CD4-positive, alpha-beta T cell (primary cell): ENCODE measurements at places on chromosomes 7 and 10. TPM values are rescaled to one million over a fixed set of nuclear protein-coding genes. Genes with fewer than 3 reads are reported as not detected.

The BRAF gene
- 49.9 TPM for total RNA-seq

The MBL2 gene
- total RNA-seq, result not detected

The SPDYE6 gene
- not detected for total RNA-seq

The CUTC gene
- total RNA-seq, result 14.1 TPM

The ST8SIA6 gene
- total RNA-seq, result 0.19 TPM

The AOC1 gene
- not detected for total RNA-seq

The LEP gene
- not detected for total RNA-seq

The KAZALD1 gene
- not detected for total RNA-seq

The ZNF425 gene
- total RNA-seq, result 0.22 TPM

- no peaks in the 10 kb centered on the region for H3K4me1 ChIP-seq
- no peaks in the 10 kb centered on the region for H3K36me3 ChIP-seq
- H3K27me3 ChIP-seq, result no peaks in the 10 kb centered on the region
- DNase-seq, result no peak
- no peak overlapping the region for H3K4me3 ChIP-seq
Observed at GRCh38 chr7:120550494-120551048, 277.6 kb downstream of the KCND2 start.

- no peak overlapping the region for H3K4me3 ChIP-seq
- H3K4me1 ChIP-seq, result no peaks in the 10 kb centered on the region
- H3K27ac ChIP-seq, result no peak overlapping the region
- no peaks in the 10 kb centered on the region for H3K36me3 ChIP-seq
- H3K27me3 ChIP-seq, result no peaks in the 10 kb centered on the region
- no peak for DNase-seq
Observed at GRCh38 chr7:67661-68395, 124.5 kb upstream of the FAM20C start.

GRCh38 chr10:77062381-77062780 is 575.2 kb downstream of the KCNMA1 start:
- H3K36me3 ChIP-seq, result no peaks in the 10 kb centered on the region
- H3K4me3 ChIP-seq, result no peak overlapping the region
- H3K27ac ChIP-seq, result no peak overlapping the region
- no peaks in the 10 kb centered on the region for H3K4me1 ChIP-seq
- H3K27me3 ChIP-seq, result no peaks in the 10 kb centered on the region
- no peak for DNase-seq

DNA sequence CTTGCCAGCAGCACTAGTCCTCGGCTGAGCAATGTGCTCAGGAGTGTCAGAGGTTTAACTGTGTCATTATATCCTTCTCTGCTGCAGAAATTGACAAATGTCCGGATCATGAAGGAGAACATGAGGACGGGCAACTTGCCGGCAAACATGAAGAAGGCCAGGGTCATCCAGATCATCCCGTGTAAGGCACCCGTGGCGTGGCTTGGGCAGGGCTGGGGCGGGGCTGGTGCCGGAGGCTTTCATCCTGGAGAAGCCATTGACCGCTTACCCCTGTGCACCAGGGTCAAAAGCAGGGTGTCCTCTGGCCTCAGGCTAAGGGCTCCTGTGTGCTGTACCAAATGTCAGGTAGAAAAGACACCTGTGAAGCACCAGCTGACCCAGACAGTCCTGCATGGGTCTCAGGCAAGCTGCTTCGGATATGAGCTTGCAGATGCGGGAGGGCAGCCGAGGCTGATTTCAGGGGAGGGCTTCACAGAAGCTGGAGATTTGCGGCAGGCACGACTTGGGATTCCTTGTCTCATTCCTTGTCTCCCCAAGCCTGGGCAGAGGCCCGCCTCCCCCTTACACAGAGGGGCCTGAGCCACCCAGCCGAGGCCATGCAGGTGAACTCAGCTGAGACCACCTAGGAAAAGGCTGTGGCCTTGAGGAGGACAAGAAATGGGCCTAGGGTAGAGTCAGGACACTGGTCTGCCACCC is 55.4 kb downstream of the MKI67 start:
- H3K27ac ChIP-seq, result no peak overlapping the region
- H3K27me3 ChIP-seq, result no peaks in the 10 kb centered on the region
- DNase-seq, result no peak
- H3K36me3 ChIP-seq, result peaks cover 97% of the 10 kb centered on the region
- H3K4me1 ChIP-seq, result peaks cover 30% of the 10 kb centered on the region
- H3K4me3 ChIP-seq, result no peak overlapping the region

GRCh38 chr7:94338921-94339371 is 55.7 kb upstream of the COL1A2 start:
- no peak overlapping the region for H3K27ac ChIP-seq
- no peak for DNase-seq
- no peak overlapping the region for H3K4me3 ChIP-seq
- H3K4me1 ChIP-seq, result no peaks in the 10 kb centered on the region
- H3K27me3 ChIP-seq, result no peaks in the 10 kb centered on the region
- no peaks in the 10 kb centered on the region for H3K36me3 ChIP-seq

DNA sequence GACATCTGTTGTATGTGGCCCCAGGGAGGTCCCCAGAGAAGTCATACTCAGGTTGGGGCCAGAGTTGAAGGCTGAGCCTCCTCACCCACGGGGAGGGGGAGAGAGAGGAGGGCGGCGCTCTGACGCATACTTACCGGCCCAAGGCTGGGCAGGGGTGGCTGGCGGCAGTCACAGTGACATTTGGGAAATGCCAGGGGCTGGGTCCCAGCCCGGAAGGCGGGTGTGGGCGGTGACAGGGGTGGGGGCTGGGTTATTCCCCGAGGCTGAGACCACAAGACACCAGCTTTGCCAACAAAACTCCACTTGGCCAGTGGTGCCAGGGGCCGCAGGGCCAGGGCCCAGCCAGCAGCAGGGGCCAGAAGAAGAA is 41.1 kb downstream of the RASGEF1A start:
- peaks cover 52% of the 10 kb centered on the region for H3K4me1 ChIP-seq
- DNase-seq, result no peak
- H3K27me3 ChIP-seq, result peaks cover 7% of the 10 kb centered on the region

DNA sequence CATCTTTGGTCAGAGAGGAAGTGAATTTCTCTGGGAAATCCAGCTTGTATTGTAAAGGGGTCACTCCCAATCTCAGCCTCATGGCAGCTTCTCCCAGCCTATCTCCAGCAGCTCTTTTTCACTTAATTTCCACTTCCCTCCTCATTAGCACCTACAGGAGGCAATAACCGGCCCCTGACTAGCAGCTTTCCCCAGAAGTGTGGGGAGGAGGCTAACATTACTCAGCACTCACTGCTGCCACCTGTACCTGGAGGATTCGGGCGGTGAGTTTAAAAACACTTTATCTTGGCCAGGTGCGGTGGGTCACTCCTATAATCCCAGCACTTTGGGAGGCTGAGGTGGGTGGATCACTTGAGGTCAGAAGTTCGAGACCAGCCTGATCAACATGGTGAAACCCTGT is 3.8 kb downstream of the NODAL start:
- peaks cover 42% of the 10 kb centered on the region for H3K27me3 ChIP-seq
- no peak overlapping the region for H3K4me3 ChIP-seq
- no peaks in the 10 kb centered on the region for H3K36me3 ChIP-seq
- DNase-seq, result no peak

DNA sequence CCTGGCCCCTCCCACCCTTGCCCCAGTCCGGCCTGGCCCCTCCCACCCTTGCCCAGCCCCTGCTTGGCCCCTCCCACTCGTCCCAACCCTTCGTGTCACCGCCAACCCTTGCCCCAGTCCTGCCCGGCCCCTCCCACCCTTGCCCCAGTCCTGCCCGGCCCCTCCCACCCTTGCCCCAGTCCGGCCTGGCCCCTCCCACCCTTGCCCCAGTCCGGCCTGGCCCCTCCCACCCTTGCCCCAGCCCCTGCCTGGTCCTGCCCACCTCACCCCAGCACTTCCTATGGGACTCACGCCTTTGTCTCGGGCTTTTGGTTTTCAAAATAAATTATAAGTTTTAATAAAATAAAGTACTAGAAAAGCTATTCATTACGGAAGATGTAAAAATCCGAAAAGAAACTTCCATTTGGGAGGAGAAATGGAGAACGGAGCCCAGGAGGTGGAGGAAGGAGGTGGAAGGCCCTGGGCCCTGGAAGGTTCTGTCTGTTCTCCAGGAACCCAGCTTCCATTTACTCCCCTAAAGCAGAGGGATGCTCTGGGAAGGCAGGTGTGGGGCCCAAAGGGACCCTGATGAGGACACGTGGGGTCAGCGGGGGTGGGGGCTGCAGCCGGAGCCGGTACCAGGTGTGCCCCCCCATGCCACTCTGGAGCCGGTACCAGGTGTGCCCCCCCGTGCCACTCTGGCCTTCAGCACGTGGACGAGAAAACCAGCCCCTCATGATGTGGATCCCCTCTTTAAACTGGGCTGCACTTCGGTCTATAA is 52.2 kb downstream of the PWWP2B start:
- H3K36me3 ChIP-seq, result no peaks in the 10 kb centered on the region
- H3K27ac ChIP-seq, result no peak overlapping the region
- no peaks in the 10 kb centered on the region for H3K27me3 ChIP-seq
- H3K4me3 ChIP-seq, result no peak overlapping the region
- DNase-seq, result no peak

GRCh38 chr7:33191340-33191739 is 62.0 kb downstream of the BBS9 start:
- no peak overlapping the region for H3K4me3 ChIP-seq
- H3K36me3 ChIP-seq, result no peaks in the 10 kb centered on the region
- DNase-seq, result no peak
- H3K4me1 ChIP-seq, result peaks cover 7% of the 10 kb centered on the region
- H3K27me3 ChIP-seq, result no peaks in the 10 kb centered on the region

DNA sequence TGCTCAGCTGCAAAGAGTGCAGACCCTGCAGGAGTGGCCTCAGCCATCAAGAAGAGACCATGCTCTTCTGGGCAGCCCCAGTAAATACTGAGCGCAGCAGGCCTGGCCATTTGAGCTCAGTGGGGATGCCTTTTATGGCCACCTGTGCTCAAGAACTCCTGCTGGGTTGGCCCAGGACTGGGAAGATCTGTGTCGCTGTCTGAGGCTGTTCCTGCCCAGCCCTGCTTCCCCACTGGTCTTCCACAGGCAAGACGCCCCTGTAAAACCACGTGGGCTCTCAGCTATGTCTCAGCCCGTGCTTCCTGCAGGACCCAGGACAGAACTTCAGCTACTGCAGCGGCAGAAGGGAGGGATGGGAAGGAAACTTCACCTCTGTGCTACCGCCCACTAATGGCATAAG is 10.5 kb upstream of the PPIF start:
- H3K27ac ChIP-seq, result no peak overlapping the region
- no peak for DNase-seq
- no peak overlapping the region for H3K4me3 ChIP-seq

DNA sequence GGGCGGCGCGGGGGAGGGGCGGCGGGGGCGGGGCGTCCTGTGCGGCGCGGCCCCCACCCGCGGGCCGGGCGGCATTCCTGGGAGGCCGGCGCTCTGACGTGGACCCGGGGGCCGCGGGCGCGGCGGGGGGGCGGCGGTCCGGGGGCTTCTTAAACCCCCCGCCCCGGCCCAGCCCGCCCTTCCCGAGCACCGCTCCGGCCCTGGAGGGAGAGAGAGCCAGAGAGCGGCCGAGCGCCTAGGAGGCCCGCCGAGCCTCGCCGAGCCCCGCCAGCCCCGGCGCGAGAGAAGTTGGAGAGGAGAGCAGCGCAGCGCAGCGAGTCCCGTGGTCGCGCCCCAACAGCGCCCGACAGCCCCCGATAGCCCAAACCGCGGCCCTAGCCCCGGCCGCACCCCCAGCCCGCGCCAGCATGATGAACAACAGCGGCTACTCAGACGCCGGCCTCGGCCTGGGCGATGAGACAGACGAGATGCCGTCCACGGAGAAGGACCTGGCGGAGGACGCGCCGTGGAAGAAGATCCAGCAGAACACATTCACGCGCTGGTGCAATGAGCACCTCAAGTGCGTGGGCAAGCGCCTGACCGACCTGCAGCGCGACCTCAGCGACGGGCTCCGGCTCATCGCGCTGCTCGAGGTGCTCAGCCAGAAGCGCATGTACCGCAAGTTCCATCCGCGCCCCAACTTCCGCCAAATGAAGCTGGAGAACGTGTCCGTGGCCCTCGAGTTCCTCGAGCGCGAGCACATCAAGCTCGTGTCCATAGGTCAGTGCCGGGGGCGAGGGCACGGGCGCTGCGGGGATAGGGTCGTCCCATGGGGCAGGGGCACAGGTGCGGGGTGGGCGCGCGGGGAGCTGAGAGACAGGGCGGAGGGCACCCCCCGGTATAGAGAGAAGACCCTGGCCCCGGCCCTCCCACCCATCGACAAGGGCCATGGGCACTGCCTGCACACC is at the start of gene FLNC:
TSS of gene FLNC (plus strand) at position 176 of the 947 bp plus-strand sequence. CDS start at position 408, 232 bp downstream.
- H3K27me3 ChIP-seq, result peaks cover 42% of the 10 kb centered on the region
- H3K36me3 ChIP-seq, result no peaks in the 10 kb centered on the region
- DNase-seq, result peak; percentile 15
- H3K27ac ChIP-seq, result no peak within 1 kb of the TSS

GRCh38 chr10:86117051-86117450 is 249.5 kb downstream of the GRID1 start:
- DNase-seq, result no peak
- H3K27ac ChIP-seq, result no peak overlapping the region
- no peaks in the 10 kb centered on the region for H3K27me3 ChIP-seq
- no peaks in the 10 kb centered on the region for H3K4me1 ChIP-seq

- no peaks in the 10 kb centered on the region for H3K36me3 ChIP-seq
Observed at GRCh38 chr7:146772601-146773000, 656.0 kb downstream of the CNTNAP2 start.

DNA sequence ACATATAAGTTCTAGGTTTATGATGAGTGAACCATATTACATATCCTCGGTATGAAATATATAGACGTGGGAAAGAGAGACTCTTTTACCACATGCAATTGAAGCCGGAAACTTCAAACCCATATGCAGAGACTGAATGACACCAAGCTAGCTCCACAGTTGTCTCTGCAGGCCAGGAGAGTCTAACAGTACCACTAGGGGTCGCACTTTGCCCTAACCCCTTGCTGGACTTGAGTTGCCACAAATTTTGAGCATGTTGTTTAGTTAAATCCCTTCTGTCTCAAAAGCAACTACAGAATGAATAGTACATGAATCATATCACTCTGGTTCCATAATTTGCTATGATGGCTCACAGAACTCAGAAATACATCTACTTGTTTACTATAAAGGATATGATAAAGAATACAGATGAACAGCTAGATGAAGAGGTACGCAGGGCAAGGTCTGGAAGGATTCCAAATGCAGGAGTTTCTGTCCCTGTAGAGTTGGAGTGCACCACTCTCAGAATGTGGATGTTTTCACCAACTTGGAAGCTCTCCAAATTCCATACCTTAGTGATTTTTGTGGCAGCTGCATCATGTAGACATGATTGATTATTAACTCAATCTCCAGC is 112.4 kb upstream of the YAE1 start:
- H3K27ac ChIP-seq, result no peak overlapping the region
- peaks cover 3% of the 10 kb centered on the region for H3K27me3 ChIP-seq
- H3K4me1 ChIP-seq, result no peaks in the 10 kb centered on the region
- H3K4me3 ChIP-seq, result no peak overlapping the region
- no peaks in the 10 kb centered on the region for H3K36me3 ChIP-seq

GRCh38 chr10:72031706-72032105 is 56.6 kb downstream of the SPOCK2 start:
- H3K27ac ChIP-seq, result no peak overlapping the region
- peaks cover 1% of the 10 kb centered on the region for H3K27me3 ChIP-seq
- H3K4me1 ChIP-seq, result no peaks in the 10 kb centered on the region
- no peaks in the 10 kb centered on the region for H3K36me3 ChIP-seq

DNA sequence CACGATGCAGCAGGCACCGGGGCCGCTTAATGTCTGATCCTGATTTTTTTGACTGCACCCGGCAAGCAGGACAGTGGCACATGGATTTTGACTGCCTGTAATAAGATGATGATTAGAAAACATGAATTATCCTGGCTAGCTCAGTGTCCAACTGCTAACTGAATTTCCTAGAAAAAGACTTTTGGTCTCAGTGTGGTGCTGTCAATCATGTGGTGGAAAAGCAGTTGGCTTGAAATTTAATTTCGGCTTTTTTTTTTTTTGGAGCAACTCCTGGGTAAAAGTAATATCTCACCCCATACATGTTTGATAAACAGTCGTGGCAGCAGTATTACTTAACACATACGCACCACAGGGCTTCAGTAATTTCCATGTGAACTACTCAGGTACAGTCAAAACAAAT is 227.7 kb downstream of the FANK1 start:
- H3K4me3 ChIP-seq, result no peak overlapping the region
- H3K36me3 ChIP-seq, result no peaks in the 10 kb centered on the region
